Calu3 (cell line): ENCODE measurements at places on chromosomes 12 and 14. TPM values are rescaled to one million over a fixed set of nuclear protein-coding genes. Genes with fewer than 3 reads are reported as not detected.

MARCHF9 gene
- total RNA-seq, result 39.0 and 42.4 TPM in 2 replicates

HOMEZ gene
- total RNA-seq, result 19.3 and 22.6 TPM in 2 replicates

DNAH10 gene
- total RNA-seq, result 0.14 and 0.20 TPM in 2 replicates

ARMH4 gene
- 0.07 TPM in 1 of 2 replicates, not detected in the other for total RNA-seq

METTL3 gene
- 40.5 and 42.2 TPM in 2 replicates for total RNA-seq

DCN gene
- total RNA-seq, result not detected in 2 replicates

RPL6 gene
- total RNA-seq, result 1,147 and 1,267 TPM in 2 replicates

RNASE3 gene
- not detected in 2 replicates for total RNA-seq

LRTM2 gene
- not detected in 2 replicates for total RNA-seq

- no peak for DNase-seq
Observed at GRCh38 chr12:2613326-2614073, 181.3 kb upstream of the FKBP4 start.

- peak; percentile 5 for DNase-seq
Observed at GRCh38 chr14:73428353-73428824, 30.0 kb downstream of the NUMB start.

DNA sequence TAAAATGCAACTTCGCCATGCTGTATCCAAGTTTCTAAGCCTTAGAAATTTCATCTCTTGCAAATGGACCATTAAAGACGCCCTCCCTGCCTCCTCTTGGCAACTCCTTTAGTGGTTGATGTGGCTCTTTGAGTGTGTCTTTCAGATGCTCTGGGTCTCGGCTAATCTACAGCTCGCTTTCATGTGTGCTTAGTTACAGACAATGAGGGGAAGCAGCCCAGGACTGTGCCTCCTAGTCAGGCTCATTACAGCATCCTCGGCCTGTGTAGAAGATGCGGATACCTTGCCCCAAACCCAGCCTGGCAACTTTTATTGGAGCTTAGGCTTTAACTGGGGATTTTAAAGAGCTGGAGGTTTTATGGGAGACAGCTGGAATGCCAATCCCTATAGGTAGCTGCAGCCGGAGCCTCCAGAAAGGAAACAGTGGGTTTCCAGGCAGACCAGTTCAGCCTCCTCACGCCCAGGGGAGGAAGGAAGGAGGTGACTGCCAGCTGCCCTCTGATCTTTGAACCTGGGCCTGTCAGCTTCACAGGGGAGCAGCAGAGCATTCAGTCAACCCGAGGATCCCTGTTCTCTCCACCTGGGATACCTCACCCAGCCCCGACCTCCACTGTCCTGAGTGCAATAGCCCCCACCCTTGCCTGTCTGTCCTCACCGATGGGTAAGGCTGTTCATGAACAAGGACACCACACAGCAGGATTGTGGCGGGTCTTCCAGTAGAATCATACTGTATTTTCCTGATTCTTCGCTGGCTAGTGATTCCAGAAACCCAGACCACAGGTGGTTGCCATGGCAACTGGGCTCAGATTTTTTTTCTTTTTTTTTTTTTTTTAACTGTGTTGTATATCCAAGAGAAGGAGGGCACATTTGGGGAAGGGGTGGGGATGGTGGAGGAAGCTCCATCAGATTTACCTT lies 638.5 kb downstream of the MED13L start:
- no peak for DNase-seq

DNA sequence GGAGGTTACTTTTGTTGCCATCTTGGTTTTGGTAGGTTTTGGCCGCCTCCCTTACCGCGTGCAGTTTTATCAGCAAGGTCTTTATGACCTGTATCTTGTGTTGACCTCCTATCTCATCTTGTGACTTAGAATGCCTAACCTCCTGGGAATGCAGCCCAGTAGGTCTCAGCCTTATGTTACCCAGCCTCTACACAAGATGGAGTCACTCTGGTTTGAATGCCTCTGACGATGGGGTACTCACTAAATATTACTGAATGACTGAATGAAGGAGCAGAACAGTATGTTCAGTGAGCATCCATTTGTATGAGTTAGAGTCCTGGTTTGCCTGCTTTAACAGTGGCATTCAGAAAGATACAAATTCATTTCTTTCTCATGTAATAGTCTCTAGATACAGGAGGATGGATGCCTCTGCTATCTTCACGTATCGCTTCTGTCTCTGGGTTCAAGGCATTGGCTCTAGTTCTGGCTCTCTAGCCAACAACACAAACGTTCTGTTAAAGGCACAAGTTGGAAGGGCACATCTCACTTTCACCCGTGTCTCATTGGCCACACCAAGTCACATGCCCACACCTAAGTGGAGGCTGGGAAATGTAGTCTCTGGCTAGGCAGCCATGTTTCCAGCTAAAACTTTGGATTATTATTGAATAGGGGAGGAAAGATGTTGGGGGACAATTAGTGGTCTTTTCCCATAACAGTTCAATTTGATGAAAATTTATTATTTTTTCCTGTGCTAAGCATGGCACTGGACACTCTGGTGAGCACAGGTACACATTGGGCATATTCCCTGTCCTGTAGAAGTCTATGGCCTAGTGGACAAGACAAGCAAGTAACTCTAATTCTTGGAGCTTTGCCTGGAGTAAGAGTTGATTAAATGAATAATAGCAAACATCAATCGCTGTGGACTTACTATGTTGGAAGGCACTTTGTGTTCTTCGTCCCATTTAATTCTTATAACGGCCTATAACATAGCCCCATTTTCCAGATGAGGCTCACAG lies 75.2 kb upstream of the RPH3A start:
- DNase-seq, result peak; percentile 35

DNA sequence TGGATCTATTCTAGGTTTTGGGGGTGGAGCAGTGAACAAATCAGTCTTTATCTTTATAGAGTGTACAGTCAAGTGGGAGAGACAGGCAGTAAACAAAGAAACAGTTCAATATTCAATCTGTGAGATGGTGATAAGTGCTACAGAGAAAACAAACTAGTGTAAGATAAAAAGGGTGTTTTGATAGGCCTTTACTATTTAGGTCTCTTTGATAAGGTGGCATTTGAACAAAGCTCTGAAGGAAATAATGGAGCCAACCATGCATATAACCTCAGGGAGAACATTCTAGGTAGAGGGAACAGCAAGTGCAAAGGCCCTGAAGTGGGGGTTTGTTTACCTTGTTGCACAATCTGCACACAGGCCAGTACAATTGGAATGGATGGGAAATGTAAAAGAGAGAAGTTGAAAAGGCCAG lies 47.3 kb downstream of the PTPN11 start:
- no peak for DNase-seq

DNA sequence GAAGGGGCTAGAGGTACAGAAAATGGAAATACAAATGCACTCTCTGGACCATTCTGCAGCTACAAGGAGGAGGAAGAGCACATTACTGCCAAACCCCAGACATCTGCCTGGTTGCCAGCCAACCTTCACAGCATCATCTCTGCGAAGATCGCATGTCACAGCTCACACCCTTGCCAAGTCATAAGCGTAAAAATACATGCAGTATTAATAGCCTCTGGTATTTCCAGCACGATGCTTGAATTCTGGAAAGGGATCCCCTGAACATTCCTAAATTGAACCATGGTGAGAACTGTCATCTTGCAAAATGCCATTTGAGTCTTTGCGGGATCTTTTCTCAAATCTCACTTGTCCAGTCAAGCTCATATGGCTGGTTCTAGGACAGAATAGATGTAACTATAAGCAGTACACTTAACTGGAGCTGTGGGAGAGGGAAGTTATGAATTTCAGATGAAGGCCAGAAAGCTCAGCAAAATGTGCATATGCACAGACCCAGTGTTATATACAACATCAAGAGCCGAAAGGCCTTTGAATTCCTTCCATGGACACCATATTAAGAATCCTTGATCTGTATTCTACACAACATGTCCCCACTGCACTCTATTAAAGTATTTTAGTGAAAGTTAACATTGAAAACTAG lies 211.6 kb downstream of the DUSP6 start:
- DNase-seq, result no peak

DNA sequence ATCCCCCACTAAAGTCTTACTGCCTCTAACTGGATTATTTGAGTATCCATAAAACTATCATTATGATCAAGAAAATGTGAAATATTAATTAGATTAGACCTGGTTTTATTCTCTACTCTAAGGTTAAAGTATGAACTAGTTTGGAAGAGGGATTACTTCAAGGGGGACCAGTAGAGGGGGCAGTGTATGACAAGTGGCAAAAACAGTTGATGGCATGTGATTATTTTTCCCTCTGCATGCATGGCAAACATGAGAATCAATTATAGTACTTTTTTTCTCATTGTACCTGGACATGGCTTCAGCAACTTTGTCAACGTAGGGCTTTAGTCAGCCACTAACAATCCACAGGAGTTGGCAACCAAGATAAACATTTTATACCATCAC lies 145.0 kb upstream of the SLC38A2 start:
- DNase-seq, result no peak

GRCh38 chr12:66241061-66242043 lies 52.3 kb downstream of the IRAK3 start:
- DNase-seq, result no peak

GRCh38 chr12:82527165-82527780 lies 159.4 kb upstream of the TMTC2 start:
- peak; percentile 62 for DNase-seq

DNA sequence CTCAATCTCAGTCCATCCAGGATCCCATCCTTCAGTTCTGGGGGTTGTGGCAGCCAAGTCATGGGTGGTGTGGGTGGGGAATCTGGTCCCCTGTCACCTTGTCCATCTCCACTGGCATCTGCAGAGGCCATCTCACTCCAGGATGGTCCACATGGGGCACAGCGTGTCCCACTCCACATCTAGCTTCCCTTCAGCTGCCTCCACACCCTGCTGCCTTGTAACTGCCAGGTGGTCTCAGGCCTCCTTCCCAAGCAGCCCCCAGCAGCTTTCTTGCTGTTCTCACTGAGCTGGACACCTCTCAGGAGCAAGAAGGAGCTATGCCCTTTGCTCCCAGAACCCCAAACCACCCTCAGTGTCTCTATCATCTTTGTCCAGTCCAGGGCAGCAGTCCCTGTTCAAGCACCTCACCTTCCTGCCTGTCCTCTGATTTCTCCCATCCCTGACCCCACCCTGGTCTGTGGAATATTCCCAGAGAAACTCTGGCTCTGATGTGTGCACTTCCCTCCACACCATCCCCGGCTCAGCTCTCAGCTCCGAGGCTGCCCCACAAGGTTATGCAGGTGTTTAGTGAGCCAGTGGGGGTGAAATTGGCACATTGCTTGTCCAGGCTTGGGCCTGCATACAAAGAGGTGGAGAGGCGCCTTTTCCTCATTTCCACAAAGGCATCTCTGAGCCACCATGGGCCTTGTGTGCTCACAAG lies 13.7 kb upstream of the DYNC1H1 start:
- no peak for DNase-seq

DNA sequence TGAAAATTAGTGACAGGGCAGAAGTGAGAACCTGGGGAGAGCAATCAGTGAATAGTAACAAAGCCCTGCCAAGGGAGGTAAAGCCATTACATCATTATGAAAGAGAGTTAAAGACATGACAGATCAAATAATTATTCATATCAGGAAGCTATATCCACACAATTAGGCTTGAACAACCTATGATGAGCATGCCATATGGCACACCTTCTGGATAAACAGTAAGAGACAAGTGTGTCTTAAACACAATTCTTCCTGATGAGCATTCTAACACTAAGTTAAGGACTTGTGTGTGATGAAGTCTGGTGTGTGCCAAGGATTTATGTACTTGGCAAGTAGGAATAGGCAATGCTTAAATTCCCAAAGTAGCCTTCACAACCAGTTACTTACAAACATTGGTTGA lies 76.1 kb downstream of the GALNT4 start:
- DNase-seq, result no peak

GRCh38 chr14:26255213-26255612 lies 342.6 kb downstream of the NOVA1 start:
- no peak for DNase-seq

- DNase-seq, result no peak
Observed at GRCh38 chr14:81169711-81170103, 51.1 kb downstream of the GTF2A1 start.

- DNase-seq, result no peak
Observed at GRCh38 chr12:128724468-128725046, 99.2 kb downstream of the SLC15A4 start.

DNA sequence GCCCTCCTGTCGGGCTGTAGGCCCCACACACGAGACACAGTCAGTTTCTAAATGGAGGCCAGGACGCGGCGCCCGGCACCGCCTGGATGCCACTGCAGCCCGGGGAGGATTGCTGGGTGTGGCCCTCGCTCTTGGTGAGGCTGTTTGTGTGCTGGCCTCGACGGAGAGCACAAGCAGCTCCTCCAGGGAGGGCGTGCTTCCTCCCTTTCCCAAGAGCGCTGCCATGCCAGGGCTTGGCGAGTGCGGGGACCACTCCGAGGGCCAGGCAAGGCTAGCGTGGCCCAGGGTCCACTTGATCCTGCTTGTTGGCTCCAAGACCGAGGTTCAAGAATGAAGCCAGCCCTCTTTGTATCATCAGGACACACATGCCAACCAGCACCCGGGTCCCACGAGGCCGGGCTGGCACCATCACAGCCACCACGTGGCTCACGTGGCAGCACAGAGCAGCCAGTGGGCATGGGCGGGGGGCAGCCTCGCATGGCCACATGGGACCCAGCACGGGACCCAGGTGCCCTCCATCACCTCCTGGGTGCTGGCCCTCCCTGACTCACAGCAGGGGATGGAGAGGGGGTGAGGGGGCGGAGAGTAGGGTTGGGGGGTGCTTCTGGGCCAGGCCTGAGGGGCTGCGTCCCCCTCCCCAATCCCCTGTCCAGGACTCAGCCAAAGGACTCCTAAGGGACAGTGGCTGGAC lies 71.2 kb downstream of the NOC4L start:
- no peak for DNase-seq

DNA sequence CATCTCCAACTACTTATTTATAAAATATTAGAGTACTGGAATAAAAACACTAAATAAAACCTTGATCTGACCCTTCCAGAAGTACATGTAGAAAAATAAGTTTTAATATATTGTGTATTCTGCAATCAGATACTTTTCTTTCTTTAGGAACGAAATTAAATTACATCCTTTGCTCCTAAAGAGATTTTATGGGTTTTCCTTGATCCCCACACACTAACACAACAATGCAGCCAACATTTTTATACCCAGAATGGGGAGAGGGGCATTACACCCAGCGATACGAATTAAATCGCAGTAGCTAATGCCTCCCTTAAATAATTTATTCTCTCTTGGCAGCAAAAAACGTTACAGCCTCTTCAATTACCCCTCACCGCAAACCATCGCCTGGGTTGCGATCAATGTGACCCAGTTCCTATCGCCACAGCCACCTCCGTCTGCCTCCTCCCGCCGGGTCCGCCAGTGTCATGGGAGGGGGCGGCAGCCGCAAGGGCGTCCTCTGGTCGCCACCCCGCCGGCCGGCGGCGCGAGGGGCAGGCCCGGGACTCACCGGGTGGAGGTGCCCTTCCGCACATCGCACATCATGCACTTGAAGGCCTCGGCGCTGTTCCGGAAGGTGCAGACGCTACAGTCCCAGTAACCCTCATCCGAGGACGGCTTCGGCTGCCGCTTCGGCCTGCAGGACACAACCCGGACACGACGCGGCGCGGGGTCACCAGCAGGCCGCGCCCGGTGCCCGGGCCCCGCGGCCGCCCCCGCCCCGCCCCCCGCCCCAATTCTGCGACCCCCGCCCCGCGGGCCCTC lies 796 bp downstream of the YAF2 start:
- peak; percentile 66 for DNase-seq

DNA sequence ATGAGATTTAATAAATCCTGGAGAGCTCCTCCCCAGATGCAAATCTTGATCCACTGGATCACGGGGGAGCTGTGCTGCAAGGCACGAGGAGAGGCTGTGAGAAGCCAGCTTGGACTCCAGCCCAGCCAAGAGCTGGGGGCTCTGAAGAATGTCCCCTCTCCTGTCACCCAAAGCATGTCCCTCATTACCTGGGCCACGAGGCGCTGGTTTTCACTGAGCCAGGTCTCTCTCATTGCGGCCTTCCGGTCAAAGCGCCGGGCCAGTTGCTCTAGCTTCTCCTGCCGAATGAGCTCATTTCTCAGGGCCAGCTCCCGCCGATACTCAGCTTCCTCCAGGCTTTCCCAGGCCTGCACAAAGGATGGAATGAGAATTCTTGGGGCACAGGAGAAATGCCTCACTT lies 83.3 kb downstream of the SPTB start:
- no peak for DNase-seq
